ENCODE measurements at places on chromosomes 1 and 21.
A peak's percentile ranks its signal among the peaks of the same experiment; 100 is the strongest.

GRCh38 chr21:31447505-31447904 is 103.4 kb upstream of the TIAM1 start:
- no peak for DNase-seq

GRCh38 chr1:175933801-175934200 is 190.4 kb upstream of the TNR start:
- DNase-seq, result peak; percentile 18

GRCh38 chr1:213325482-213325881 is 274.4 kb downstream of the RPS6KC1 start:
- no peak for DNase-seq

DNA sequence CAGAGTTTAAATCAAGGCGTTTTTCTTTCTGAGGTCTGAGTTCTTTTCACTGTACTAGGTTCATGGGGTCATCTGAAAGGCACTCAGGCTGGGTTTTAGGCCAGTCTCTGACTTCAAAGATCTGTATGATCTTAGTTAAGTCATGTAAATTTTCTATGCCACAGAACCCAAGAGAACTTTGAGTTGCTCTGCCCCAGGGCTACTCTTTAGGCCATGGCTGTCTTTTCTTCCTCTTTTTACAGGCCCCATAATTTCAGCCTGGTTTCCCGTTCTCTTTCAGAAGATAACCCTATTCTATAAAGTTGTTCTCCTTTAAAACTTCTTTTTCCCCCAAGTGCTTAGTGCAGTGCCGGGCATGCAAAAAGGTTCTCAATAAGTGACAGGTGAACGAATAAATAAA is 26.1 kb downstream of the METTL13 start:
- DNase-seq, result no peak
